ENCODE measurements at places on chromosomes 1 and 21.

GRCh38 chr1:94514095-94514727 is 27.3 kb downstream of the F3 start:
- DNase-seq, result peak; percentile 22

DNA sequence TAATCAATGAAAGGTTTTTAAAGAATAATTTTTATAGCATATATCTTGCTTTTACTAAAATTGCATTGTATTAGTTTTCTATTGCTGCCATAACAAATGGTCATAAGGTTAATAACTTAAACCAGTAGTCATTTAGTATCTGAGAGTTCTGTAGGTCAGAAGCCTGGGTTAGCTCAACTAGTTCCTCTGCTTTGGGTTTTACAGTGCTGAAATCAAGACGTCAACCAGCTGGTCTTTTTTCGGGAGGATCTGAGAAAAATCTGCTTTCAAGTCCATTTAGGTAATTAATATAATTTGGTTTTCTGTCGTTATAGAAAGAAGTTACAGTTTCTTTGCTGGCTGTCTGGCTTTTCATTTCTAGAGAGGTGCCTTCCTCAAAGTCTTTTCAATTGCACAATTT is 577.7 kb downstream of the MRPL39 start:
- no peak for DNase-seq

DNA sequence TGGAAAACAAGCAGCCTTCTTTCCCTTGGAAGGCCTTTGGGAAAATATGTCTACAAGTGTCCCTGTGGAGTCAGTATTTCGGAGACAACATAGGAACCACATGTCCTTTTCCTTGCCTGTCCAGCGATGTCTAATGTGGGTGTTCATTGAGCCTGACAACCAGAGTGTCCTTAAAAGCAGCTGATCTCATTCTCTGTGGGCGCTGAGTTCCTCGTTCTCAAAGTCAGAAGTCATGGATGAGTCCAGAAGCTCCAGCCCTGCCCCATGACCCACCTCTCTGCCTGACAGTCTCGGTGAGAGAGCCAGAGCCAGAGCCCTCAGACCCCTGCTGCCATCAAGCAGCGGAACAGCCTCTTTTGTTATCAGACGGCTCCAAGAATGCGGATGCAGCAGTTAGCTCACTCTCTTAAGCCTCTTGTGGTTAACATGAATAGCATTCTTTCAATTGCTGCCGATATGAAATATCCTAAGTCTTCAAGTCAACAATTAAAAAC is 329.2 kb downstream of the TGFB2 start:
- no peak for DNase-seq

DNA sequence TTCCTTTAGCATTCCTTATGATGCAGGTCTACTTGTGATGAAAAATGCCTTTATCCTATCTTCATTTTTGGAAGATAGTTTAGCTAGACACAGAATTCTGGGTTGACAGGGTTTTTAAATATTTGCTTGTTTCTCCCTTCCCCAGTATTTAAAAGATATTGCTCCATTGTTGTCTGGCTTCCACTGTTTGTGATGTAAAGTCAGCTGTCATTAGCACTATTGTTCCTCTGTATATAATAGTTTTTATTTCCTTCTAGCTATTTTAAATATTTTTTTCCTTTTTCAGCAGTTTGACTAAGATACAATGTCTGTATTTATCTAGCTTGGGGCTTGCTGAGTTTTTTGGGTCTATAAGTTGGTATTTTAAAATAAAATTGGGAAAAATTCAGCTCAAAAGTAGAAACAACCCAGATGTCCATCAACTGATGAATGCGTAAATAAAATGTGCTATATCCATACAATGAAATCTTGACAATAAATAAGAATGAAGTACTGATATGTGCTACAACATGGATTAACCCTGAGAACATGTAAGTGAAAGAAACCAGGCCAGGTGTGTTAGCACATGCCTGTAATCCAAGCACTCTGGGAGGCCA is 11.2 kb downstream of the IFT25 start:
- DNase-seq, result no peak

- no peak for DNase-seq
Measured at GRCh38 chr1:150261367-150261766, 3.8 kb downstream of the CA14 start.

DNA sequence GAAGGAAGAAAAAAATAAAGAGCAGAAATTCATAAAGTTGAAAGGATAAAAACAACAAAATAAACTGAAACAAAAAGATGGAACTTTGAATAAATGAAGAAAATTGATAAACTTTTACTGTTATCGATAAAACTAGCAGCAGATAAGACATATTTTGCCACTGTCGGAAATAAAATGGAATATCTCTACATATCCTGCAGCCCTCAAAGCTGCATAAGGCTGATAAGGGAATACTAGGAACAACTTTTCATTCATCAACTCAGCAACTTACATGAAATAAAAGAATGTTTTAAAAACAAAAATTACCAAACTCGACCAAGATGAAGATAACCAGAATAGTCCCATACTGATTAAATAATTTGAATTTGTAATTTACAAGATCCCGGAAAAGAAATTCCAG is 48.0 kb upstream of the GRIK1 start:
- DNase-seq, result no peak

GRCh38 chr1:162366149-162366548 is 10.5 kb downstream of the SPATA46 start:
- DNase-seq, result no peak

GRCh38 chr1:52368383-52369172 is 2.6 kb upstream of the CC2D1B start:
- peak; percentile 72 for DNase-seq

- peak; percentile 15 for DNase-seq
Measured at GRCh38 chr1:18820791-18821641, 38.4 kb downstream of the TAS1R2 start.

- no peak for DNase-seq
Measured at GRCh38 chr1:89347296-89347695, 16.6 kb upstream of the GBP6 start.

GRCh38 chr1:40844079-40844478 is 18.1 kb downstream of the CITED4 start:
- DNase-seq, result no peak

DNA sequence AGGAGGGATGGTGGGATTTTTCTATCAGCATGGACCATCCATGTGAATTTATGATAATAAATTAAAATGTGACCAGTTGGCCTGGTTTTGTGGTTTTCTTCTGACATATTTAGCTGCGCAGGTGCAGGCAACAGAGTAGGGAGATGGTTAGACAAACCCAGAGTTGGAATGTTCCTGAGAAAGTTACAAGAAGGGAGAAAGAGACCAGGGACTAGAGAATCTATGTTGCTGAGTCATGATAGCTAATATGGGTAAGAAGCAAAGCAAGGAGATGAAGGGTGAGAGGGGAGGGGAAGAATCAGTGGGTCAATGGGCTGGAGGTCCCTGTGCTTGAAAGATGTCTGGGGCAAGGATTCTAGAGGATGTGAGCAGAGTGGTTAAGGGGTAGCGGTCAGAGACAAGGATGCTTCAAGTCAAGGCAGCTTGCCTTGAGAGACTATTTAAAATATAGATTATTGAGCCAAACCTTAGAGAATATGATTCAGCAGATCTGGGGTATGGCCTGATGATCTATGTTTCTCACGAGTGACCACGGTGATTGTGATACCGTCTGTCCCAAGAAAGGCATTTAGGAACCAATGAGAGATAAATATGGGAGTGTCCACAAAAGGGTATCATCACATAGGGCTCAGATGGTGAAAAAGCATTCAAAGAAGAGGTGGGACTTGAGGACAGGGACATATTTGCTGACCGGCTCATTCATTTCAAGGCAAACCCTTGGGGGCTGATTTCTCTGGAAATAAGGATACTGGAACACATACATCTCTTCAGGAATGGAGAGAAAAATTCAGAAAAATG is 219.7 kb upstream of the PLD5 start:
- no peak for DNase-seq

DNA sequence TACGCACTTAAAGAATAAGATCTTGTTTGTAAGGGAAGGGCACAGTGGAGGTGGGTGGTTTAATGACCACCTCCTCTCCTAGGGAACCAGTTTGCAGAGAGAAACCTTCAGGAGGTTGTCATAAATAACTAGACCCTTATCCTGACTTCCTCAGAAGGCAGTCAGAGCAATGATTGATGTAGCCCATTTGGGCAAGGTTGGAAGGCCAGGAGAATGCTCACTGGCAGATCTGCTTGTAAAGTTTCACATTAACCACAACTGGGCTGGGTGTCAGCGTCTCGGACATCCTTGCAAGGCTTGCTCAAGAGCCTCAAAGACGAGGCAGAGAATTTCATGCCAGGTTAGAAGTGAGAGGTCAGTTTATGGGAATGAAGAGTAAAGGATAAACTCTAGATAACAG is 87.6 kb upstream of the TRABD2B start:
- DNase-seq, result no peak

DNA sequence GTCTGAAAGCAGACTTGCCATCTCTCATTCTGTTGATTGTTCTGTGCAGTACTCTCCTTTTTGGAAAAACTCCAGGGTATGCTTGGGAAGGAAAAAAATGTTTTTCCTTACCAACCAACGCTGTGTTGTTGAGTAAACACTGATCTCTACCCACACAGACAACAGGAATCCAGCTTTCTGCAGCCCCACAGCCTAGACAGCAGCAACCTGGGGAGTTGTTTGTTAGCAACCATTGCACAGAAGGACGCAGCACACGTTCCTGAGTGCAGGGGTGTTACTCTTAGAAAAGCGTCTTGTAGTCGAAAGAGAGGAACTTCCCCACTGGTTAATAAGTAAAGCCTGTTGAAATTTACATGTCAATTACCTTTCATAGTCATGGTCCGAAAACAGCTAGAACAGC is 56.6 kb downstream of the SMYD2 start:
- no peak for DNase-seq

DNA sequence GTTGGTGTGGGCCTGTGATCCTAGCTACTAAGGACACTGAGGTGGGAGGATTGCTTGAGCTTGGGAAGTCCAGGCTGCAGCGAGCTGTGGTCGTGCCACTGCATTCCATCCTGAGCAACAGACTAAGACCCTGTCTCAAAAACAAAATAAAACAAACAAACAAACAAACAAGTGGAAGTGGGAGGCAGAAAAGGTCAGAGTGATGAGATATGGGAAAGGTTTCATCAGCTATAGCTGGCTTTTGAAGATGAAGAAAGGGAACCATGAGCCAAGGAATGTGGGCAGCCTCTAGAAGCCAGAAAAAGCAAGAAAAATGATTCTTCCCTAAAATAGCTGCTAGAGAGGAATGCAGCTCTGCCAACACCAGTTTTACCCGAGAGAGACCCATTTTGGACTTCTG is 10.6 kb upstream of the NUCKS1 start:
- DNase-seq, result no peak

DNA sequence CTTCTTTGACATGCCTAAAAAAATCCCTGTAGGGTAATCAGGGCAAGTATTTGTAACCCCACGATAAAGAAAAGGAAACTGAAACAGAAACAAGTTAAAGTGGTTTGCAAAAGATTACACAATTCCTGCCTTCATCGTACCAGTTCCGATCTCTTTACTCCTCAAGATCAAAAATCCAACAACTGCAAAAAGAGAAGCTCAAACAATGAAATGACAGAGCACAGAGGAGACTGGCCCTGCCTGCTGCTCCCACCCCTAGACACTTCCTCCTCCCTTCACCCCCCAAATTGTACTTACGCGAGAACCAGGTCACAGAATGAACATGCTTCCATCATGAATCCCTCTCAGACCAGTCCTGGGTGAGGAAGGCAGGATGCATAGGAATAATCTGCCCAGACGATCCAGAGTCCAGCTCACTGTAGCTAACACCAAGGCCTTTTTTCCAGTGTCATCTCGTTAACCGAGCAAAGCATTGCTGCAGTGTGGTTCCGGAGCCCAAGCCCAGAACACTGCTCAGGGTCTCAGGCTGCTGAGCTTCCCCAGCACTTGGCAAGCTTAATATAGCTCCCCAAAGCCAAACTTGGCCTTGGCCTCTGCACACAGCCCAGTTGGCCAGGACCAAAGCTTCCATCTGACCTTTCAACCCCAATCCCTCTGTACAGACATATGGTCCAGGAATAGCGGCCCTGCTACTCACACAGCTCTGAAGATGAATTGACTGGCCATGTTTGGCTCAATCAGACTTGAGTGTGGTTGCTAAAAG is 20.3 kb downstream of the RXRG start:
- no peak for DNase-seq

GRCh38 chr1:18879791-18880309 is 20.4 kb upstream of the TAS1R2 start:
- DNase-seq, result no peak

- no peak for DNase-seq
Measured at GRCh38 chr21:32240851-32241687, 37.8 kb downstream of the MIS18A start.

GRCh38 chr1:192977089-192977706 is 82.0 kb downstream of the UCHL5 start:
- no peak for DNase-seq

DNA sequence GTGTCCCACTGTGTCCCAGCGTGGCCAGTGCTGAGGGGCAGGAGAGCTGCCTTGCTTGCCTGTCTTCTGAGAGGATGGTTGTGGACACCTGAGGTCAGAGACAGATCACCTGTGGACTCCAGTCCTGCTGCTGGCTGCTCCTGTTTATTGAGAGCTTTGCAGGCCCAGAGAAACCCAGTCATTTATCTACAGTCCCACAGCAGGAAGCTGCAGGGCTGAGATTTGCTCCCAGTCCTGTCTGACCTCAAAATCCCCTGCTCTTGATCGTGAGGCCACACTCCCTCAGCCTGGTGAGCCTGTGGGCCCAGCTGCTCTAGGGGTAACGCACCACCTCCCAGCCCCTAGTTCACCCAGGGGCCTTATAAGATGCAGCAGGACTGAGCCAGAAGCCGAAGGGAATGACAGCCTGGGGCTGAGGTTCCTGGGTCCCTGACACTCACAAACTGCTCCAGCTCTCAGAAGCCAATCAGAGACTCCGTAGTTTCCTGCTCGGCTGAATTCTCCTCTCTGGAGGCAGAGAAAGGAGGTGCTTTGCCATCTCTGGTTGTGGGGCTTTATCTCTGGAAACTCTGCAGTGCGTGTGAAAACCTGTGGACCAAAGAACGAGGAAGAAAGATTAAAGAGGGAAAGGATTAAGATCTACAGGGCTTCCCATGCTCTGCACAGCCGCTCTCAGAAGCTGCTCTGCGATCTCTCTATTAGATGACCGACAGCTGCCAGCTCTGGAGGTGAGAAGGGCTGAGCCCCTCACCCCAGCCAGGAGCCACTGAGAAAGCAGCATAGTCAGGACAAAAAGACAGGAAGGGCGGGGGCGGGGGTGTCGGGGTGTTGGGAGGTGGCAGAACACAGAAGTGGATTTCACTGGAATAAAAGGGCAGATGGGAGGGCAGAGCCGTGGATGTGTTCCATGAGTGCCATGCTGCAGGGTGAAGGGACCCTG is 39.1 kb downstream of the UBIAD1 start:
- DNase-seq, result peak; percentile 63

GRCh38 chr1:28411656-28412055 is 42.1 kb downstream of the PHACTR4 start:
- no peak for DNase-seq

DNA sequence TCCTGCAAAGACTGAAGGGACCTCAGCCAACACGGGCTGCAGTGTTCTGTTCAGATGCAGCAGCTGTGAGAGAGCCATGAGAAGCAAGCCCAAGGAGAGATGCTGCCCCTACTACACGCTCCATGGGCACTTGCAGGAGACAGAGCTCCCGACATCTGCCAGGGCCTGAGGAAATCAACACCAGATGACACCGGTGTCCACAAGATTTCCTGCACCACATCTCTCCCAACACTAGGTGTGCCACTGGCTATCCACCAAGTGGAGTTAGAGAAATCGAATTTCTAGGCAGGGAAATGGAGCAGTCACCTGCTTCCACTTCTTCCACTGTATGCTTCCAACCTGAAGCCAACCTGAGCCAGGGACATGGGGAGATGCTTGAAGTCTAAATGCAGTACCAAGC is 445.3 kb downstream of the RWDD3 start:
- DNase-seq, result no peak

- DNase-seq, result no peak
Measured at GRCh38 chr1:90959352-90960206, 62.3 kb downstream of the ZNF644 start.

All from NCI-H1694 treated with DMSO at 0.1 percent for 48 hours (cell line).